Myocyte (in vitro differentiated cells): ENCODE measurements at places on chromosomes 7 and 10.

DNA sequence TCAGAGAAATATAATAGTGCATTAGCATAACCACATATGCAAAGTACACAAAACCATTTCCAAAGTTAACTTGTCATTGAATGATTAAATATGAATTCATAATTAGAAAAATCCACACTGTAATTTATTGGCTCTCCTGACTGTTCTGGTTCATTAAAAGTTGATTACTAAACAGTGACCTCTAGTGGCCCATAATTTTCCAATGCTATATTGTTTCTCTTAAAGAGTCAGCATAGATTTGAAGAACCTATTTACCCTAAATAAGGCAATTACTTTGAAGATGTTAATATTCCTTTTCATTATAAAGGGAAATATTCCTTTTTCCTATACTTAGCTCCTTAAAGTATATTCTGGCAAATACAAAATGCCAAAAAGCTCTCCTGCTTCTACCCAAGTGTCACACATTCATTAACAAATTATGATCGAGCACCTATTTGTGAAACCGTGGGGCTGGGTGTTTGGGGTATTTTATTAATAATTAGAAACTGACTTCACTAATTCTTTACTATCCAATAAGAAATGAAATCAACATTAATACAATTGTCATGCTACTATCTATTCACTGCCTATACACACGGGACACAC lies 86.2 kb downstream of the HIBADH start:
- peak; percentile 71 for DNase-seq

DNA sequence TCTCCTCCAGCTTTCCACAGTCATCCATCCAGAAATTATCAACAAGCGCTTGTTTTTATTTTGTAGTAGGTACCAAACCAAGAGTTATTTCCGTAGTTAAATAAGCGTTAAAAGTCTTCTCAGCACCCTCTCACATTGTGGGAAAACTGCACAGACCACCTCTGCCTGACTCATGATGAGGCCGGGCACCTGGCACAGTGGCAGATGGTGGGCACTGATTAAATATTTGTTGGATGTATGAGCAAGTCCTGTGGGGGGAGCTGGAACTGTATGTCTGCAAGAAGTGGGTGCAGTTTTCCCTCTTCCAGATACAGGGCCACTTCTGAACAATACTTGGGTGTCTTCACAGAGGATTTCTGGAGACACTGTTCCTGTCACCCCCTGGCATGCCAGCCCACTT lies 5.3 kb upstream of the REPIN1 start:
- DNase-seq, result no peak

- DNase-seq, result peak; percentile 60
These were observed 4.2 kb upstream of the NANOS1 start for GRCh38 chr10:119025336-119025735.

DNA sequence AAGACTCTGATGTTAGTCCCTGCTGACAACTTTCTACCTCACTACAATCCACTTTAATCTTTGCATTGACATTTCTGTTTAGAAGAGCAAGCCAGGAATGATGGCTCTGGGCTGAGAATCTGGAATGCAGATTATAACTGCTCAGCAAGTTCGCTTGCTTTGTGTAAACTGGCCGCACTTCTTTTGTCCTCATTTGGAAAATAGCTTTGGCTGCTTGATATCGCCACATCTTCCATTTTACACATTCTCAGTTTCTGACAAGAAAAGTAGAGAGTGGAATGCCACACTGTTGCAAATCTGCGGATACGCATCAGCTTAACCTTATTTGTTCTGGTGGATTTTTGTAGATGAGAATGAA lies 429.8 kb downstream of the KCNMA1 start:
- DNase-seq, result no peak

GRCh38 chr10:103759100-103759781 lies 96.1 kb downstream of the SH3PXD2A start:
- peak; percentile 79 for DNase-seq

- no peak for DNase-seq
These were observed 5.8 kb downstream of the MLXIPL start for GRCh38 chr7:73618538-73618937.

DNA sequence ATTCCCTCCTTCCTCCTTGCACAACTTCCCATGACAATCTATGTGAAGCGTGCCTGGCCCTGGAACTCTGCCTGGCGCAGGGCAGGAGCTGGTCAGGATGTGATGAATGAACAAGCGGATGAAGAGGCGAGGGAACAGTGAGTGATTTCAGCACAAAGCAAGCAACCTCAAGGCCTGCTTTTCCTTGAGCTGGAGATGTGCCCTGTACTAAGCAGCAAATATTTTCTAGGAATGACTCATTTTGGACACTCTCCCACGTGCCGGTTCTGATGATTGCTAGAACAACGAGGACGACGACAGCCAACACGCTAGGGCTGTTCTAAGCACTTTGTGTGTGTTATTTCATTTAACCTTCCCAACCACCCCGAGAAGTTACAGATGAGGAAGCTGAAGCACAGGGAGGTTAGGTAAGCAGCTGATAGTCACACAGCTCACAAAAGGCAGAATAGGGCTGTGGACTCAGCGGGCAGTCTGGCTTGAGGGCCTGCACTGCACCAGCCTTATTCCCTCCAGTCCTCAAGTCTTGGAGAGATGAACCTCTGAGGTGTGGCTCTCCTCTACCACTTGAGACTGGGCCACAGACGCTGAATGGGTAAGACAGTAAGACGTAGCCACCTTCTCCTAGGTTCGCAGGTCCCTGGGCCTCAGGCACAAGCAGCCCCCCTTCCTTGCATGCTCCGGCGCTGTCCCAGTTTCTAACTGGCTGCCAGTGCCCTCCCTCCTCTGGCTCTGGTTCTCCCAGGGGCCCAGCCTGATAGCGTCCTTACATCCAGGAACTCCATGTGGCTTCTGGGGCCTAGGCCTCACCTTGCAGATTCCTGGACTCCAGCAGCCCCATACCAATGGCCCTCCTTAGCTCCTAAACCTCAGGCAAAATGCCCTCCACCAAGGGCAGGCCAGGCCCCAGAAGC lies 59.0 kb downstream of the YKT6 start:
- DNase-seq, result peak; percentile 50

DNA sequence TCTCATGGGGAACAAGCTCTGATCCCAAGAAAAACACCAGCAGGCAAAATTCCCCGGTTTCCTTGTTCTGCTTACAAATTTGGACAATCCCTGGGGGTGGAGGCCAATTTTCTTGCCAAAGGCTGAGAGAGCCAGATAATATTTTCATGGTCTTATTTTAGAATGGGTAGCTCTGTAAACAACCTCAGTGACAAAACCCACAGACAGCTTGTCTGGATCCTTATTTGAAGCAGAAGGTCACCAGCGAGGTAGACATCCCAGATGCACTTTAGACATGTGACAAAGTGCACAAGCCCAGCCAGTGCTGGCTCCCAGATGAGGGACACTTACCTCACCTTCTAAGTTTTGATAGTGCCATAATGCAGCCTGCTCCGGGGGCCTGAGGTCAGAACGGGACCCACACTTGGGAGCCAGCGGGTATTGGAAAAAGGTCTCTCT lies 102.6 kb upstream of the DDC start:
- peak; percentile 83 for DNase-seq

DNA sequence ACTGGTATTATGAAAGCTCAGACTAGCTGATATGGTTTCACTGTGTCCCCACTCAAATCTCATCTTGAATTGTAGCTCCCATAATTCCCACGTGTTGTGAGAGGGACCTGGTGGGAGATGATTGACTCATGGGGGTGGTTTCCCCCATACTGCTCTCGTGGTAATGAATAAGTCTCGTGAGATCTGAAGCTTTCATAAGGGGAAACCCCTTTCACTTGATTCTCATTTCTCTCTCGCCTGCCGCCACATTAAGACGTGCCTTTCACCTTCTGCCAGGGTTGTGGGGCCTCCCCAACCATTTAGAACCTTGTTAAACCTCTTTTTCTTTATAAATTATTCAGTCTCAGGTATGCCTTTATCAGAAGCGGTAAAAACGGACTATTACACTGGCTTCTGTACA lies 40.3 kb downstream of the COL13A1 start:
- no peak for DNase-seq

- DNase-seq, result no peak
These were observed 29.9 kb downstream of the SPDYE6 start for GRCh38 chr7:102326157-102326889.

GRCh38 chr7:90666186-90666585 lies 70.1 kb downstream of the CDK14 start:
- DNase-seq, result no peak

DNA sequence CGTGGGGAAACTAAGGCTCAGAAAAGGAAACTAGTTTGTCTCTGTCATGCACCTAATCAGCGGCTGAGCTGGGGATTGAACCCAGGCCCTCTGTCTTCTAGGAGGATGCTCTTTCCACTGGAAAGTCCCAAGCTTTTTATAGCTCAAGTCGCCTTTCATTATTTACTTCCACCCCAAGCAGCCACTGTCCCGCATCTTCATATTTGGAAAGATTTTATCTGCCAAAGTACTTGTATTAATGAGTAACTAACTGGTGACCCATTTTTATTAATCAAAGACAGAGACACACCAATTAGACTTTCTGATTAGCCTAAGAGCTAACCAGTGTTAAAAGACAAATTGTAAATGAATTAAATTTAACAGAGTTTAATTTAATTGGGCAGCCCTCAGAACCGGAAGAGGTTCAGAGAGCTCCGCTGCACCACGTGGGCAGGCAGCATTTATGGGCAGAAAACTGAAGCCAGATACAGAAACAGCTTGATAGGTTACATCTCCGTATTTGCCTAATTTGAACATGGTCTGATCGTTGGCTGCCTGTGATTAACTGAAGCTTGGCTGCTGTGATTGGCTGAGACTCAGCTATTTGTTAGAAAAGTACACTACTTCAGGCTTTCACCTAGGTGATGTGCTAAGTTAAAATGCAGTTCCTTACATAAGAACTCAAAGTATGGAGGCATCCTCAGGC lies 78.5 kb upstream of the PDCD4 start:
- DNase-seq, result no peak

DNA sequence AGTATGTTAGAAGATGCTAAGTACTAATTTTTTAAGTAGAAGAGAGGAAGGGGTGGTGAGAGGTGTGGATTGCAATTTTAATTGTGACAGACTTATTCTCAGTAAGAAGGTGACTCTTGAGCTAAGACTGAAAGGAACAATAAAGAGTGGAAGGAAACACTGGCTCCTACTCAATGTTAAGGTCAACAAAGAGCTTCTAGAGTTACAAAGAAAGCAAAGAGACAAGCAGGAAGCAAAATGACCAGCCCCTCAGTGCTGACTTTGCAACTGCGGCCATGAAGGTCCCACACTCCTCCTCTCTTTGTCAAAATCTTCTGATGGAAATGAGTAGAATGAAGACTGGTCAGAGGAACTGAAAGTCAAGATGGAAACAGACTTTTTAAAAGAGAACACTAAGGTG lies 79.9 kb upstream of the FOXI2 start:
- no peak for DNase-seq

DNA sequence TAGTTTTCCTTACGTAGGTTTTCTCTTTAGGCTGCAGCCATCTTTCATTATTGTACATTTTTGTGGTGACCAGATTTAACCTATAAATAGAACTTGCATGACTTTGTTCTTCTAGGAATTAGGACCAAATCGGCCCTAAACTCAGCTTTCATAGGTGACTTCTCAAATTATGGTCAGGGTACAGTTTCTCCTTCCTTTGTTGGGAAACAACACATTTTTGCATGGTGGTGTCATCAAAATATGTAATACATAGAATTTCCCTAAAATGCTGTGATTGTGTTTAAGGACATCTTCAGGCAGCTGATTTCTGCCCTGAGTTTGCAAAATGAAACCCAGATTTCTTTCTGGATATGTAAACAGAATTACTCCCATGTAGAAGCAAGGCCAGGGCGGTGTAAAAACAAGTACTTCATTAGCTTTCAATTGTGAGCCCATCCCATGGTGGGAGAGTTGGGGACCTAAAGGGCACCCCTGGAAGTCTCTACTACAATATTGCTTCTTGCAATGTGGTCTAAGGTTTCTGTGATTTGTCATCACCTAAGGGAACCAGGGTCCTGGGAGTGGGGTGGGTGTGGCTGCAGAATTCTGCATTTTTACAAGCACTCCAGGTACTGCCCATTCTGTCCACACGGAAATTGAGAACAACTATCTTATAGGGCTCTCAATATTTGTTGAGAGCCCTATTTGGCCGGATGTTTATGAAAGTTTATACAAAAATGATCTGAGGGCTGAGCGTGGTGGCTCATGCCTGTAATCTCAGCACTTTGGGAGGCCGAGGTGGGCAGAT lies 121.0 kb upstream of the FAM171A1 start:
- no peak for DNase-seq

DNA sequence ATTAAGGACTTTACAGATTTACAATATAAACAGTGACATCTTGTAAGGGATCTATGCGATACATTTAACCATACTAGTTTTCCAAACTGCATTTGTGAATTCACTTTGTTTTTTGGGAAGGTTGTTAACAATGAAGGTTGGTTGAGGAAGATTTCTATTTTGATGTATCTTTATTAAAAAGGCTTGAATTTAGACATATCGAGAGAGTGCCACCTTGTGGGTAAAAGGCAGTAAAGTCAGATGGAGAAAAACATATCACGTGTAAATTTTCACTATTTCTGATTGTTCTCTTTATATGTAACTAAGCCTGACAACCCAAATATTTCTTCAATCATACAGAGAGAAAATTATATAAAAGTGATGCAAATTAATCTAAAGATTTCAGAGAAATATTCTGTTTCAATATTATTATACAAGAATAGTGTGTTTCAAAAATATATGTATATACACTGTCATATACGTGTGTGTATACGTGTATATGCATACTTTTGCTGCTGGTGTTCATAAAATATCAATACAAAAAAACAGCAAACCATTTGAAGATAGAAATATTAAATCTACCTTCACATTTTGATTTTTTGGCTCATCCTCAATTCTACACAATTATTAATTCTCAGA lies 988.6 kb downstream of the SORCS1 start:
- no peak for DNase-seq

DNA sequence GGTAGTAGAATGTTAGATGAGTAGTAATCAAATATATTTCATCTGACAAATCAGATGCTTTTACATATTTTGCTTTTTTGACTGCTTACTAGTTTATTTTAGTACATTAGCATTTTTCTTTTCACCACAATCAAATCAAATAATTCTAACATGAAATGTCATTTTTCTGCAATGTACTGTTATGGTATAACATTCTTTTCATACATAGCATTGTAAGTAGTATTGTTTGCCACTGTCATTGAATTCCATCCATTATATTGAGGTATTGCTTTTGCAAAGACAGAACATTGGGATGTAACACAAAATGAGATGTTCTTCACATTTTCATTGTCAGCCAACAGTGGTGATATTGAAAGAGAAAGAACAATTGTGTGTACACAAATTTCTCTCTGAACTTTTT lies 107.4 kb downstream of the TRIL start:
- DNase-seq, result no peak

- peak; percentile 15 for DNase-seq
These were observed 187.6 kb downstream of the CFTR start for GRCh38 chr7:117667456-117667855.

DNA sequence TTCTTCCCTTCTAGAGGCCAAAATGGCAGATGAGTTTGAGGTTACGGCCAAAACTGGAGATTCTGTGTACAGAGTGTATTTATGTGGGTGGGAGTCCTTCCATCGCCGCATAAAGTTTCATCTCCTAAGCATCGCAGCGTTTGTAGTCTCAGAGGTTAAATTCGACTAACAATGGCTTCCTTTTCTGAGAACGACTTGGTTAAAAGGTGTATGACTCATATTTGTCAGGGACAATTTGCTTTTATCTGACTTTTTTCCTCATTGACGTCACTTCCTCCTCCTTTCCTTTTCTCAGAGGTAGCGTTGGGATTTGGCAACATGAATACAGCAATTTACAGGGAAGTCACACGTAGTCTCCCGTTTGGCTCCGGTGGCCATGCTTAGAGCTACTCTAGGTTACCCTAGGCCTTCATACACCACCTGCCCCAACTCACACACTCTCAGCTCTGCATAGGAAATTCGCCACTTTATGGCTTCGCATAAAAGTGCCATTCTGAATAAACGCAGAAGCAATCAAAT lies 37.6 kb upstream of the TCF7L2 start:
- DNase-seq, result no peak
